ENCODE measurements at places on chromosomes 5 and 9. TPM values are rescaled to one million over a fixed set of nuclear protein-coding genes. Genes with fewer than 3 reads are reported as not detected.

DNA sequence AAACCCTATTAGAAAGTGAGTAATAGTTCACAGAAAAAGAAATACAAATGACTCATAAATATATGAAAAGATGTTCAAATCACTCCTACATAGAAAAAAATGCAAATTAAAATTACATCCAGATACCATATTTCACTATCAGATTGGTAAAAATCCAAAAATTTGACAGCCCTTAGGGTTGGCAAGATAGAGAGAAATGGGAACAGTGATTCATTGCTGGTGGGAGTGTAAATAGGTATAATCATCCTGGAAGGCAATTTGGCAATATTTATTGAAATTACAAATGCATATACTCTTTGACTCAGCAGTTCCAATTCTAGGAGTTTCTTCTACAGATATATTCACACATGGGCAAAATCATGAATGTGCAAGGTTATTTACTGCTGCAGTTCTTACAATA, 273.5 kb downstream of the NR2F1-AS1 start:
- no peak overlapping the region for H3K4me3 ChIP-seq
- H3K36me3 ChIP-seq = no peaks in the 10 kb centered on the region
- no peak for DNase-seq
- H3K4me1 ChIP-seq = no peaks in the 10 kb centered on the region
- H3K27ac ChIP-seq = no peak overlapping the region

- H3K4me1 ChIP-seq = no peaks in the 10 kb centered on the region
- no peak for DNase-seq
- H3K27ac ChIP-seq = no peak overlapping the region
Observed at GRCh38 chr9:89550346-89550927, 52.5 kb upstream of the SEMA4D start.

- H3K4me3 ChIP-seq = no peak overlapping the region
- H3K36me3 ChIP-seq = no peaks in the 10 kb centered on the region
- no peaks in the 10 kb centered on the region for H3K4me1 ChIP-seq
- H3K27ac ChIP-seq = no peak overlapping the region
- H3K27me3 ChIP-seq = no peaks in the 10 kb centered on the region
- DNase-seq = no peak
Observed at GRCh38 chr9:131318231-131319085, 28.9 kb downstream of the PLPP7 start.

DNA sequence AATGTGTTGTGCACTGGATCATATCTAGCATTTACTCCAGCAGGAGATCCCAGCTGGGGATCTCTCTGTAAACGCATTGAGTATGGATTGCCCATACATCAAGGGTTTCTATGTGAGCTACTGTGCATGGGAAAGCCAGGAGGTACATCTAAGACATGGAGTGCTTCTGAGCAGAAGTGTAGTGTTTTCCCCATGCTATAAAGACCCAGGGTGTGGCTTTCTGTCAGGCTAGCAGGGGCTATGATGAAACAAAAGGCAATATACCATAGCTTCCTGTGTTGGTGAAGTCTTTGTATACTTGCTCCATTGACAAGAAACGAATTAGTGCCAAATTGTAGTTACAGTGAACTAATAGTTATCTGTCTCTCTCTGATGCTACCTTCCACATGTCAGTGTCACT, 329.3 kb upstream of the TLE4 start:
- H3K27me3 ChIP-seq = no peaks in the 10 kb centered on the region
- no peak overlapping the region for H3K4me3 ChIP-seq
- H3K4me1 ChIP-seq = no peaks in the 10 kb centered on the region
- H3K27ac ChIP-seq = no peak overlapping the region
- no peak for DNase-seq

- DNase-seq = no peak
- no peaks in the 10 kb centered on the region for H3K36me3 ChIP-seq
- no peaks in the 10 kb centered on the region for H3K4me1 ChIP-seq
- H3K27ac ChIP-seq = no peak overlapping the region
- no peak overlapping the region for H3K4me3 ChIP-seq
Observed at GRCh38 chr5:173675287-173675996, 59.0 kb upstream of the BOD1 start.

GRCh38 chr5:41118177-41118576, 47.0 kb upstream of the MROH2B start:
- no peak for DNase-seq
- no peaks in the 10 kb centered on the region for H3K27me3 ChIP-seq
- H3K4me3 ChIP-seq = no peak overlapping the region
- H3K27ac ChIP-seq = no peak overlapping the region
- H3K36me3 ChIP-seq = no peaks in the 10 kb centered on the region
- H3K4me1 ChIP-seq = no peaks in the 10 kb centered on the region

Gene GCNT4
- 1.5 TPM for total RNA-seq

Gene SLC6A7
- not detected for total RNA-seq

Measured in uterus (tissue), 4 donors.